ENCODE measurements at places on chromosomes 3 and 15. TPM values are rescaled to one million over a fixed set of nuclear protein-coding genes. Genes with fewer than 3 reads are reported as not detected.

DNA sequence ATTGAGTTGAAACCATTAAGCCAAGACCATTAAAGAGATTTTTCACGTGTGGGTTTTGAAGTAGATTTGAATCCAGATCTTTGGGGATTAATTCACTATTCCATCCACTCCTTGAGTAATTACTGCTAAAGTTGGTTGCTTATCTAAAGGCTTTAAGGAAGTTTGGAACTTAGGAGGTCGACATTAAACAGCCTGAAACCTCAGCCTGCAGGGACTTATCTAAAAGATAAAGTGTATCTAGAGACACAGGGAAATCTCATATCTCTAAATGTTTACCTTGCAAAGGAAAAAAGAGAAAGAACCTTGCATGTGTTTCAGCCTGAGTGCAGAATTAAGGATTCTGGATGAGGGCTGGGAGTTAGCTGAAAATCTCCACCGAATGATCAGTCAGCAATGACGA is 158.6 kb downstream of the MEIS2 start:
- no peaks in the 10 kb centered on the region for H3K36me3 ChIP-seq
- H3K27me3 ChIP-seq, result no peaks in the 10 kb centered on the region
- H3K4me1 ChIP-seq, result no peaks in the 10 kb centered on the region

GHSR gene
- not detected for total RNA-seq

GRCh38 chr3:188133219-188133618 is 20.7 kb upstream of the LPP start:
- H3K27me3 ChIP-seq, result no peaks in the 10 kb centered on the region
- DNase-seq, result no peak
- H3K36me3 ChIP-seq, result no peaks in the 10 kb centered on the region
- H3K4me3 ChIP-seq, result no peak overlapping the region
- no peaks in the 10 kb centered on the region for H3K4me1 ChIP-seq

GRCh38 chr3:146967783-146968182 is 362.6 kb upstream of the PLSCR5 start:
- H3K27me3 ChIP-seq, result no peaks in the 10 kb centered on the region
- DNase-seq, result no peak
- no peaks in the 10 kb centered on the region for H3K36me3 ChIP-seq
- H3K4me3 ChIP-seq, result no peak overlapping the region

- no peak overlapping the region for H3K4me3 ChIP-seq
- DNase-seq, result no peak
These were observed 49.9 kb downstream of the TMCO5A start for GRCh38 chr15:37984368-37984767.

GRCh38 chr15:48875241-48875960 is 2.5 kb upstream of the EID1 start:
- H3K4me3 ChIP-seq, result no peak overlapping the region
- DNase-seq, result no peak
- no peak overlapping the region for H3K27ac ChIP-seq

All from Panc1 (cell line).